ENCODE measurements at places on chromosomes 2 and 18. TPM values are rescaled to one million over a fixed set of nuclear protein-coding genes. Genes with fewer than 3 reads are reported as not detected.

Gene CYRIA
- total RNA-seq, result 13.3 TPM

Gene TGFA
- 1.6 TPM for total RNA-seq

Gene ECEL1
- total RNA-seq, result not detected

Gene TDRD15
- 0.07 TPM for total RNA-seq

Gene ZSWIM2
- total RNA-seq, result not detected

Gene ERFE
- total RNA-seq, result 0.20 TPM

Gene PDE1A
- total RNA-seq, result not detected

Gene VPS4B
- total RNA-seq, result 86.5 TPM

Gene GKN2
- total RNA-seq, result not detected

Gene MROH2A
- total RNA-seq, result not detected

Gene IL1R1
- 0.19 TPM for total RNA-seq

Gene HOXD3
- not detected for total RNA-seq

Gene FOXI3
- total RNA-seq, result not detected

Gene TSHZ1
- 19.8 TPM for total RNA-seq

Gene PRR30
- not detected for total RNA-seq

Gene DQX1
- total RNA-seq, result 1.0 TPM

Gene LRRC30
- not detected for total RNA-seq

Gene C2orf78
- not detected for total RNA-seq

Gene DSC2
- total RNA-seq, result not detected

Gene SERPINB10
- 5.1 TPM for total RNA-seq

Gene ARHGEF33
- total RNA-seq, result not detected

Gene CPS1
- 0.05 TPM for total RNA-seq

Gene PFN4
- 1.2 TPM for total RNA-seq

Gene DNAJC27
- total RNA-seq, result 7.4 TPM

Gene TMEM178A
- total RNA-seq, result not detected

Gene CFC1
- total RNA-seq, result not detected

Gene VWA3B
- not detected for total RNA-seq

Gene ELOA2
- not detected for total RNA-seq

Gene LRATD1
- not detected for total RNA-seq

Gene EGR4
- not detected for total RNA-seq

Gene DGUOK
- 92.6 TPM for total RNA-seq

Gene TWIST2
- total RNA-seq, result not detected

Gene MEP1B
- 0.19 TPM for total RNA-seq

Gene LINC00305
- total RNA-seq, result not detected

Gene ZAP70
- 97.4 TPM for total RNA-seq

Gene MAP2
- not detected for total RNA-seq

Gene FBXO48
- total RNA-seq, result 2.5 TPM

Gene NEU4
- 0.86 TPM for total RNA-seq

Gene COL6A3
- total RNA-seq, result 0.11 TPM

Gene CCDC68
- total RNA-seq, result 0.74 TPM

Gene CCDC85A
- total RNA-seq, result not detected

Gene SERPINB8
- 86.0 TPM for total RNA-seq

Gene MYO1B
- 6.3 TPM for total RNA-seq

Gene NYAP2
- total RNA-seq, result not detected

Gene CPLX4
- total RNA-seq, result not detected

Gene SGO2
- 31.0 TPM for total RNA-seq

Gene AGXT
- not detected for total RNA-seq

Gene TMEM37
- not detected for total RNA-seq

Gene MRO
- total RNA-seq, result not detected

Gene SOCS6
- total RNA-seq, result 5.4 TPM

Gene ZNF385B
- not detected for total RNA-seq
